Skin of body (tissue), 3 donors: ENCODE measurements at places on chromosomes 11 and 22. TPM values are rescaled to one million over a fixed set of nuclear protein-coding genes. Genes with fewer than 3 reads are reported as not detected.

TSSK2 gene
- not detected for total RNA-seq

UCP3 gene
- total RNA-seq = 0.39 TPM

VSIG2 gene
- total RNA-seq = 0.20 TPM

PDE2A gene
- 12.3 TPM for total RNA-seq

RIC3 gene
- 9.5 TPM for total RNA-seq

OR4X2 gene
- total RNA-seq = not detected

LRRC55 gene
- 0.89 TPM for total RNA-seq

DNA sequence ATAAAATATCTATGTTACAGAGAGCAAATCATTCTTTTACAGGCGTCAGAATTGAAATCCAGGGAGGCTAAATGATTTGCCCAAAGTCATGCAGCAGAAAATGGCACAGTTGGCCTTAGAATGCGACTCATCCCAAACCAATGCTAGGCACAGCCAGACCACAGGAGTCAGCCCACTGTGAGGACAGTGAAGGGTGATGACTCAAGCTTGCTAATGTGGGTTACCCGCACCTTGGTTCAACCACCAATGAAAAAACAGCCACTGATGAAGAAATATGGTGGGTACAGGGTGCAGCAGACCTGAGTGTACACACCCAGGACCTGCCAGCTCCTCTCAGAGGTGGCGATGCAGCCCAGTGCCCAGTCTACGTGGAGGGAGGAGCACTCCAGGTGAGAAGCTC, 89.7 kb downstream of the ZC3H12C start:
- DNase-seq = no peak

- DNase-seq = no peak
Measured at GRCh38 chr11:43868852-43869567, 11.6 kb upstream of the ALKBH3 start.

- DNase-seq = no peak
Measured at GRCh38 chr22:23722724-23723123, 28.2 kb downstream of the ZNF70 start.

DNA sequence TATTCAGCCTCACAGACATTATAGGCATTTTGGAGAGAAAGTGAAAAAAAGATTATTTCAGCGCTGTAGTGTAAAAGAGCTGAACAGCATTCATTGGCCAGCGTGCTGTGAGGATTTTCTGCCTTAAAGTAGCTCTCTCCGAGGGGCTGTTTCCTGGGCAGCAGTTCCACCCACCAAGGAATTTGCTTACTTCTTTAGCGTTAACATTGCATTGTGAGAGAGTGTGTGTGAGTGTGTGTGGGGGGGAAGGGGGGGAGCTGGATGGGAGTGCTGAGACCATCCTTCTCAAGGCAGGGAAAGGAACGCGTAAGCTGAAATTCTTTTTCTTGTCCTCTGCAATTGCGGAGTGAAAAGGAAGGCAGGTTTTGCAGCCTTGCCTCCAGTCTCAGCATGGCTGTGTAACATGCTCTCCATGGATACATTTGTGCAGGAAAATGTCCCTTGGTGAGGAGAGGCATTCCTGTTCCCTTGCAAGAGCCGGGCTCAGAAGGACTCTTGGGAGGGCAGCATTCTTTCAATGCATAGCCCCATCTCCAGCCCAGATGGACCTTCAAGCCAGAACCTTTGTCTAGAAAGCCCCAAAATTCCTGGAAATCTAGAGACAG, 159.9 kb upstream of the NAV2 start:
- no peak for DNase-seq

GRCh38 chr11:96282625-96283220, 60.3 kb downstream of the MAML2 start:
- peak; percentile 8 for DNase-seq

DNA sequence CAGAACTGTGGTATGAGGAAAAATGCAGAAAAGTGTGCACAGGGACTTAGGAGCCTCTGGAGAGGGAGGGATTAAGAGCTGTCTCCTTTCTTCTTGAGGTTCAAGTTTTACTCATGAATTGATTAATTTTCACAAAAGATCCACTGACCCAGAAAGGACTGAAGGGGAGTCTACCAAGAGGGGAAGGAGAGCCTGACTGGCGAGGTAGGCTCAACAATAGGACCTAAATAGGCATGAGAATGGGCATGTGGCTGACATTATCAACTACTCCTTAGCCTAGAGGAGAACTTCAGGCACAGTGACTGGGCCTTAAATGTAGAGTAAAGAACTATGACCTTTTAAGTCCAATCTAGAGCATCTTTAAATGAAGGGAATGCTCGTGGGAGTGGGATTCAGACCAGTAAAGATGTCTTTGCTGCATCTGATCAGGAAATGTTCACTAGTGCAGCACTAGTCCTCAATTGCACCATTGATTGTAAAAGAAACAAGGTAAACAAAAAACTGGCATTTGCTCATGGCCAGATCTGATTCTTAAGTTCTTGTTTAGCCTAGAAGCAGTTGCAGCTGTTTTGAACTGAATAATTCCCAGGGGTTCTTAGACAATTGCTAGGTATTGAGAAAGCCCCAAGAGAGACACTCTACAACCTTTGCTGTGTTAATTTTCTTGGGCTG, 135.6 kb downstream of the RAB38 start:
- no peak for DNase-seq

- DNase-seq = no peak
Measured at GRCh38 chr22:23388517-23388890, 191.6 kb downstream of the IGLL1 start.

GRCh38 chr22:50305923-50306566, 1.4 kb downstream of the PLXNB2 start:
- DNase-seq = peak; percentile 25

GRCh38 chr22:37486224-37486845, at the start of gene MFNG:
TSS of gene MFNG (minus strand) at chr22:37486384. CDS start at chr22:37486177, 207 bp downstream.
- no peak for DNase-seq

GRCh38 chr11:119424276-119424675, 1.3 kb upstream of the THY1 start:
- no peak for DNase-seq

GRCh38 chr11:16899708-16900303, 114.4 kb downstream of the PLEKHA7 start:
- DNase-seq = no peak

GRCh38 chr11:77750394-77751156, 69.9 kb downstream of the RSF1 start:
- DNase-seq = no peak

GRCh38 chr11:18368221-18368620, 26.1 kb upstream of the LDHA start:
- no peak for DNase-seq

GRCh38 chr11:46505741-46506482, 87.9 kb downstream of the AMBRA1 start:
- no peak for DNase-seq

DNA sequence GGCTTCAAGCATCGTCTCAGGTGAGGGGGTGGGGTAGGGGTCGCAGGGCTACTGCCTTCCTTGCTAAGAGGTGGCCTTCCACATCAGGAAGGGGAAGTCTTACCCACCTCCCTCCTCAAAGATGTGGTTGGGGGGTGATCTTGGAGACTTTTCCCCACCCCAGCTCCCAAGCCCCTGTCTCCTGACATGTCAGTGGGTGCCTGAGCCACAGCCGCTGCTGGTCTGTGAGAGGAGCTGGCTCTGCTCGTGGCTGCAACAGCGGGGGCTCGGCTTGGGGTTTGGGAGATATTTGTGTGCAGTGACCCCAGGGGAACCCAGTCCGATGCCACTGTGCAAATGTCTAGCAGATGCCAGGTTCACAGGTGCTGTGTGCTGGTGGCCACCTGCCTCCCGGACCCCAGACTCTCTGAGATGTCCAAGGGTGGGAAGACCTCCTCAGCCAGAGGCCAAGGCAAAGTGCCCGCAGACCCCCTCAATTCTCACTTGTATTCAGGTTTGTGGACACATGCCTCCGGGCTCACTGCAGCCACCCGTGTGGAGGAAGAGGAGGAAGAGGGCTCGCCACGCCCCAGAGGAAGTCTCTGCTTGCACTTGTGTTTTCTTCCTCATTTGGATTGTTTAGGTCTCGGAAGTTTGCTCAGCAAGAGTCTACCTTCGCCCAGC, 1.9 kb downstream of the KCNQ1 start:
- no peak for DNase-seq

DNA sequence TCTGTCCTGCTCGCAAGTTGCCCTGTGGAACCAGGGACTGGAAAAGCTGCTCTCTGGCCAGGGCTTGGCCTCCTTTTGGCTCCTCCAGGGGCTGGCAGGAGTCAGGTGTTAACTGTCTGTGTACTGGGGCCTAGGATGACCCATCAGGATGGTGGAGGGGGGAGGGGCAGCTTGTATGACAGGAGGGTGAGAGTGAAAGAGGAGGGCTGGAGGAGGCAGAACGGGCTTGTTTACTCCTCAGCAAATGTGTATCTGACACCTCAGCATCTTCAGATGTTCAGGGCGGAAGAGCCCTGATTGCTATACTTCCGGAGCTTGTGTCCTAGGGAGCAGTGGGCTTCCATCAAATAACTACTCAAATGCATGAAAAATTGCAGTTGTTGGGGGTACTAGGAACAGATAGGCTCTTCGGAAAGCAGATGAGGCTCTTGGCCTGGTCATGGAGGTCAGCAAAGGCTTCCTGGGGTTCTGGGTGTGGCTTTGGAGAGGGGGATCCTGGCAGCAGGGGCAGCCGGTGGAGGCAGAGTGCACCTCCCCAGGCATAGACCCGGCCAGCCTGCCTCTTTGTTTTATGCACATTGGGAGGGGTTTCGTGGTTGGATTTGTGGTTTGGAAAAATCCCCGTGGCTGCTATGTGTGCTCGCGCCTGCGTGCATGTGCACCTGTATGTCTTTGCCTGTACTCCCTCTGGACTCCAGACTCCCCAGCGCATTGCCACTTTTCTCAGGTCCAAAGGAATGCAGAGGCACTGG, 31.2 kb downstream of the CD82 start:
- no peak for DNase-seq
